ENCODE measurements at places on chromosomes 7 and 10. TPM values are rescaled to one million over a fixed set of nuclear protein-coding genes. Genes with fewer than 3 reads are reported as not detected.

- H3K4me1 ChIP-seq: no peaks in the 10 kb centered on the region
- H3K27ac ChIP-seq: no peak overlapping the region
- no peak for DNase-seq
- no peaks in the 10 kb centered on the region for H3K27me3 ChIP-seq
- H3K36me3 ChIP-seq: no peaks in the 10 kb centered on the region
Observed at GRCh38 chr10:116096526-116096925, 176.5 kb downstream of the GFRA1 start.

The MRC1 gene
- total RNA-seq: 62.6 TPM

The NAT16 gene
- total RNA-seq: not detected

The DNAJB9 gene
- total RNA-seq: 53.9 TPM

The KCNH2 gene
- not detected for total RNA-seq

GRCh38 chr10:6507311-6507710 is 72.8 kb downstream of the PRKCQ start:
- no peaks in the 10 kb centered on the region for H3K27me3 ChIP-seq
- no peaks in the 10 kb centered on the region for H3K4me1 ChIP-seq
- H3K27ac ChIP-seq: no peak overlapping the region
- no peak overlapping the region for H3K4me3 ChIP-seq
- DNase-seq: no peak
- no peaks in the 10 kb centered on the region for H3K36me3 ChIP-seq

DNA sequence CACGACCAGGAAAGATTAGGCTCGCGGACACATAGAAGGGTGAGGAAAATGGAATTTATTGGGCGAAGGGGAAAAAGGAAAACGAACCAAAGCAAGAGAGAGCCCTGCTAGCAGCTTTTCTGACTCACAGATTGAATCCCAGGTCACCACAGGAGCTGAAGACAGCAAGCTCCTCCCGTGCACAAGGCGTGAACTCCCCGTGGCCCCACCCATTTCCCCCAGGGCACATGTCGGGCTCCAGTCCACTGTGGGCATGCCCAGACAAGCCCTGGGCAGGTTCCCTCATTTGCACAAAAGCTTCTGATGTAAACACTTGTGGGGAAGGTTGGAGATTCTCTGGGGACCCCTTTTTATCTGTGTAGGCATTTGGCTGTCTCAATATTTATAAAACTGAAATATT is 582.4 kb downstream of the SUGCT start:
- H3K4me1 ChIP-seq: peaks cover 85% of the 10 kb centered on the region
- no peaks in the 10 kb centered on the region for H3K27me3 ChIP-seq
- peak; percentile 22 for DNase-seq
- H3K4me3 ChIP-seq: peak overlapping the region; percentile 48
- H3K36me3 ChIP-seq: no peaks in the 10 kb centered on the region
